ENCODE measurements at places on chromosomes 11 and 22.

DNA sequence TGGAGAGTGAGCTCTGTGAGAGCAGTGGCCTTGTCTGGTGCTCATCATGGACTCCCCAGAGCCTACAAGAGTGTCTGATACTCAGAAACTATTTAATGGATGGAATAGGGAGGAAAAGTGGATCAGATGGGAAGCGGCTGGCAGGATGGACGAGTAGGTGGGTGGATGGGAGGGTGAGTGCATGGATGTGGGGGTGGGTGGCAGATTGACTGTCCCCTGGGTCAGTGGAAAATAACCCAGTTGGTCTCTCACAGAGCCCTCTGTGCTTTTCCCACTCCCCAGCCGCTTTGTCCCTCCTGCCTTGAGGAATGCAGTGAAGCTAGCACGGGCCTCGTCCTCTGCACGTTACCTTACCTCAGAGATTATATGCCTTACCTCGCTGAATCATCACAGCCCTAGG, 5.9 kb downstream of the SPI1 start:
- no peak overlapping the region for H3K4me3 ChIP-seq
- H3K36me3 ChIP-seq: no peaks in the 10 kb centered on the region

DNA sequence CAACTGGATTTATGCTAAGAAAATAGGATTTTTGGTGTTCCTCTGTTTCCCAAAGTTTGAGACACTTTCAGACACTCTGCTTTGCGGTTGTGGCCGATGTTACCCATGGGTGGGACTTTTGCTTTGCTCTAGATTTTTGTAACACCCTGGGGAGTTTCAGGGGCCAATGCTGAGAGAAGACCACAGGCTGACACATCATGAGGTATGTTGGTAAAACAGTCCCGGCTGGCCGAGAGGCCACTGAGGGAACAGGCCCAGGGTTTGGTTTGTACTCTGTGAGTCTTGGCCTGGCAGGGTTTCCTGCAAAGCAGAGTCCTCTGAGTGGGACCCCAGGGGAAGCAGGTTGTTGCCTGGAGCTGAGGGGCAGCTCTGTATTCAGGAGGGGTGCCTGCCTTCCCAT, 78.5 kb upstream of the PITPNB start:
- DNase-seq: no peak
- H3K27me3 ChIP-seq: no peaks in the 10 kb centered on the region
- no peak overlapping the region for H3K27ac ChIP-seq
- no peak overlapping the region for H3K4me3 ChIP-seq
- H3K36me3 ChIP-seq: peaks cover 67% of the 10 kb centered on the region
- H3K4me1 ChIP-seq: no peaks in the 10 kb centered on the region

DNA sequence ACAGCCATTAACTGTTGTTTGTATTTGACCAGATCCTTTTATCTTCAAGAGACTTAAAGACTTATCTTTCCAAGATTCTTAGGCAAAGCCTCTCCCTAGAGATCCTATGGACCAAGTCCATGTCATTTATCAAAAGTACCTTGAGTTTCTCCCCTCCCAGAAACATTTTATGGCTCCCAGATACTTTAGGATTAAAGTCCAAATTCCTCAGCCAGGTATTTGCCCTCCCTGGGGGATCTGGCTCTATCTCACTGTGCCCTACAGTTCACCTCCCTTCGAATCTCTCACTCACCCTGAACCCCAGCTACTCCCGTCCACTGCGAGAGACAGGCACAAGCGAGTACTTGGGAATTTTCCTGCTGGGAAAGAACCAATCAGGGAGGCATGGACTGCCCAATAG, 11.9 kb downstream of the MS4A8 start:
- DNase-seq: no peak
- H3K27me3 ChIP-seq: no peaks in the 10 kb centered on the region
- H3K36me3 ChIP-seq: no peaks in the 10 kb centered on the region

DNA sequence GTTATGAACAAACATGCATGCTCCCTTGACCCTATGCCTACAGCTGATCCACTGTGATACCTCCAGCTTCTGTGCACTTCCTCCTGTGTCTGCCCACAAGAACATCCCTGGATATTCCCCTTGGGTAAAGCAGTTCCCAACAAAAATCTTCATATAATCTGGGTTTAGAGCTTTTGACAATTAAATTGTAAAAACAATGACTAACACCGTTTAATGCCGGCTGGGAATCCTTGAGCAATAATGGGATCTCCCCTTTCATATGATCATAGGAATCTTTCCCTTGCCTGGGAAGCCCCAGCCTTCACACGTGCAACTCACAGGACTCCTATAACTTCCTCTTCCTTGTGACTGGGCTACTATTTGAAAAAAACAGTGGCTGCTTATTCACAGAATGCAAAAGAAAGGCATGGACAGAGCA, 6.3 kb upstream of the ZC3H12C start:
- H3K36me3 ChIP-seq: no peaks in the 10 kb centered on the region
- no peaks in the 10 kb centered on the region for H3K27me3 ChIP-seq
- peaks cover 14% of the 10 kb centered on the region for H3K4me1 ChIP-seq
- H3K27ac ChIP-seq: no peak overlapping the region
- no peak for DNase-seq

DNA sequence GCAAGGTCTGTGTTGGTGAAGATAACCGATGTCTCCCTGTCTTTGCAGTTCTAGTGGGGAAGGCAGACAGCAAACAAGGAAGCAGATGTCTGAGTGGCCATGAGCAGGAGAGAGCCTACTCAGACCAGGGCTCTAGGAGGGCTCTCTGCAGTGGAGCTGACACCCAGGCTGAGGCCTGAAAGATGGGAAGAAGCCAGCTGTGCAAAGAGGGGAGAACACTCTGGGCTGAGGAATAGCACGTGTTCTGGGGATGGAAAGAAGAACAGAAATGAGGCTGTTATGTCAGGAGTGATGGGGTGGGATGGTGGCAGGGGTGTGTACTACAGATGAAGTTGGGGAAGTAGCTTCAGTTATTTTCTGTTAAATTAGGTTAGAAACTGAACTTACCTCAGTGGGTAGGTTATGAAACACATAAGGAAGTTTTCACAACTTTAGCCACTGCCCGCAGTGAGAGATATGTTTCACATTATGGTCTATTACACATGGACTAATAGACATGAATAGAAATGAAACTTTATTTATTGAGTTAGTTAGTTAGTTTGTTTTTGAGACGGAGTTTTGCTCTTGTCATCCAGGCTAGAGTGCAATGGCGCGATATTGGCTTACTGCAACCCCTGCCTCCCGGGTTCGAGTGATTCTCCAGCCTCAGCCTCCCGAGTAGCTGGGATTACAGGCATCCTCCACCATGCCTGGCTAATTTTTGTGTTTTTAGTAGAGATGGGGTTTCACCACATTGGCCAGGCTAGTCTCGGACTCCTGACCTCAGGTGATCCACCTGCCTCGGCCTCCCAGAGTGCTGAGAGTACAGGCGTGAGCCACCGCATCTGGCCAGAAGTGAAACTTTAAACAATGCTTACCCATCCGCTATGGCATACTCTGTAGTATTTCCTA, 7.8 kb downstream of the DCPS start:
- peaks cover 13% of the 10 kb centered on the region for H3K4me1 ChIP-seq
- H3K36me3 ChIP-seq: peaks cover 42% of the 10 kb centered on the region
- H3K27me3 ChIP-seq: no peaks in the 10 kb centered on the region
- no peak for DNase-seq
- H3K4me3 ChIP-seq: no peak overlapping the region
- H3K27ac ChIP-seq: no peak overlapping the region

- no peaks in the 10 kb centered on the region for H3K27me3 ChIP-seq
- H3K4me1 ChIP-seq: no peaks in the 10 kb centered on the region
- no peak overlapping the region for H3K27ac ChIP-seq
- no peak overlapping the region for H3K4me3 ChIP-seq
- DNase-seq: no peak
Measured at GRCh38 chr22:27998511-27999410, 79.7 kb upstream of the PITPNB start.

DNA sequence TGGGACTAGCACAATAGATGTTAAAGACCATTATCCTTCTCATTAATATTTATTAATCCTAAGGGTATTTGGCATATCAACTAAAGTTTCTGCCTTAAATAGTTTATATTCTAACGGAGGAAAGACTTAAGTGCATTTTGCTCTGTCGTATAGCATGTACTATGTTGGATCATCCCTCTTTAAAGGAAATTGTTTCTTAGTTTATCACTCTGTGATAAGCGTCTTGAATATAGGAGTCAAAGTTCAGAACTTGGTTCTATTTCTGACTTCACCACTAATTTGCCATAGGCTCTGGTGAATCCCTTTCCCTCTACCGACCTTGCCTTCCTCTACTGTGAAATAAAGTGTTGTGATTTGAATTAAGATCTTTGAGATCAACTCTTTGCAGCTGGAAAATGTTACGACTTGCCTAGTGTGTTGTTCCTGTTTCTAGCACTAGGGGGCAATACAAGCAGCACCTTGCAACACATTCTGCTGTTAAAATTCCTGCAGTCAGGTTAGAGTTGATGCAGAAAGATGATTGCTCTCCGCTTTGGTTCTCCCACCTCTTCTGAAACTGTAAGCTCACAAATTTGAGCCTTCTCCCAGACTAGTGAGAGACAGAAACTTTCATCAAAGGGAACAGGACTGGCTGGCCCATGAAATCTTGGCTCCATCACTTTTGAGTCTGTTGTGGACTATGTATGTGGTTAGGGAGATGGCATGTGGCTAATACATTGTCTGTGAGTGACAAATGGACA, 27.8 kb upstream of the ZNRF3 start:
- DNase-seq: no peak
- no peak overlapping the region for H3K4me3 ChIP-seq

DNA sequence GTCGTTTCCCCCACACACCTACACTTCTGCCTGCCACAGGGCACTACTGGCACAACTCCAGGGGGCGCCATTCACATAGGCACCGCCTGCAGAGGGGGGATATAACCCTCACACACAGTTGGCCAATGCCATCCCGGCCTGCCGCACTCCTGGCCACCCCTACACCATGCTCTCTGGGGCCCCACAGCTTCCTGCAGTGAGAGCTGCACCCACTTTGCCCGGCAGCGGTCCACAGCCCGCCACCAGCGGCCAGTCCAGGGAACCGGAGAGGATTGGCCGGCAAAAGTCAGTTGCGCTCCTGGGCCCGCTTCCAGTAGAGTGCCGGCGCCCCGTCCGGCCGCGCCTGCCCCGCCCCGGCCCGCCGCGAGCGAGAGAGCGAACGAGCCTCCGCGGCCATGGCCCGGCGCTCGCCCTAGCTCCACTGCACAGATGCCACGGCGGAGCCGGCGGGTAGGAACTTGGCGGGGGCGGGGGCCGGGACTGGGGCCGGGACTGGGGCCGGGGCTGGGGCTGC, 25.6 kb upstream of the SUSD2 start:
- peak; percentile 94 for DNase-seq
- peak overlapping the region; percentile 74 for H3K4me3 ChIP-seq
- H3K27ac ChIP-seq: peak overlapping the region; percentile 84
- H3K36me3 ChIP-seq: peaks cover 5% of the 10 kb centered on the region
- peaks cover 76% of the 10 kb centered on the region for H3K4me1 ChIP-seq

- no peak overlapping the region for H3K27ac ChIP-seq
- no peaks in the 10 kb centered on the region for H3K4me1 ChIP-seq
- no peaks in the 10 kb centered on the region for H3K36me3 ChIP-seq
- H3K4me3 ChIP-seq: no peak overlapping the region
- H3K27me3 ChIP-seq: peaks cover 27% of the 10 kb centered on the region
Measured at GRCh38 chr11:44402466-44403075, 92.6 kb upstream of the ALX4 start.

- no peak overlapping the region for H3K27ac ChIP-seq
- no peaks in the 10 kb centered on the region for H3K36me3 ChIP-seq
- peaks cover 7% of the 10 kb centered on the region for H3K4me1 ChIP-seq
- DNase-seq: no peak
- peaks cover 62% of the 10 kb centered on the region for H3K27me3 ChIP-seq
Measured at GRCh38 chr22:45877036-45877380, 100.0 kb downstream of the WNT7B start.

GRCh38 chr11:74462009-74462408, 5.3 kb downstream of the KCNE3 start:
- peaks cover 18% of the 10 kb centered on the region for H3K4me1 ChIP-seq
- H3K27ac ChIP-seq: peak overlapping the region; percentile 68
- no peak for DNase-seq

- DNase-seq: no peak
- peaks cover 29% of the 10 kb centered on the region for H3K4me1 ChIP-seq
- H3K4me3 ChIP-seq: no peak overlapping the region
- H3K36me3 ChIP-seq: no peaks in the 10 kb centered on the region
Measured at GRCh38 chr11:912266-912665, 1.7 kb upstream of the CHID1 start.

- no peaks in the 10 kb centered on the region for H3K27me3 ChIP-seq
- H3K4me1 ChIP-seq: peaks cover 36% of the 10 kb centered on the region
- DNase-seq: no peak
- no peaks in the 10 kb centered on the region for H3K36me3 ChIP-seq
Measured at GRCh38 chr11:115699326-115699725, 195.1 kb upstream of the CADM1 start.

DNA sequence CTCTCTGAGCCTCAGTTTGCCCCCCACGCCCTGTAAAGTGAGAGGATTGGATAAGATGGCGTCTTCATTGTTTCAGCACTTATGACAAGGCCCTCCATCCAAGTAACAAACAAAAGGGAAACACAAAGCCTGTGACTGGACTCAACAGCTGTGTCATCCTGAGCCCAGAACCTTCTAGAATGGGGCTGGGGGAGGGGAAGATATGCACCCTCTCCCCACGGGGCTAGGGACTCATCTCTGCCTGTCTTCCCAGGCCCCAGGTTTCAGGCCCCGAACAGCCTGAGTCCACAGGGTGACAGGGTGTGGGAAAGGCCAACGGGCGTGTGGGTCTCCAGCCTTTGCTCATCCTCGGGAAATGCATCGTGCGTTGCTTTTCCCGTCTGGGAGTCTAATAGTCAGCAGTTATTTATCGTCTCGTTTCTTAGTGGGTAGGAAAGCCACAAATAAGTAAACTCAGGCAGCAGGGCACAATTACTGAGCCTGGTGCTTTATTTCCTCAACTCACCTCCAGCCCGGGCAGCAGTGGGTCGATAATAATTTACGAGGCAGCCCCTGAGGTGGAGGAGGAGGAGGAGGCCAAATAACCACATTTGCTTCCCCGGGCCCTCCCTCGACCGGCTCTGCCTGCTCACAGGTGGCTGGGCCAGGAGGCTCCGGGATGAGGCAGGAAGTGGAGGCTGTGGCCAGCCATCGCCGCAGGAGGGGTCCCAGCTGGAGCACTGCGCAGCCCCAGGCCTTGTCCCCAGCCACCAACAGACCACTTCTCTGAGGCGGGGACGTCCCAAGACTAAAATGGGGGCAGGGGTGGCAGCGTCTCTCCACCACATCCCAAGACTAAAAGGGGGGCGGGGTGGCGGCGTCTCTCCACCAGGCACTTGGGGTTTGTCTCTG, 54.4 kb downstream of the FLRT1 start:
- no peaks in the 10 kb centered on the region for H3K27me3 ChIP-seq
- H3K4me3 ChIP-seq: no peak overlapping the region
- peak overlapping the region; percentile 7 for H3K27ac ChIP-seq
- peaks cover 59% of the 10 kb centered on the region for H3K4me1 ChIP-seq
- no peak for DNase-seq
